ENCODE measurements at places on chromosomes 5 and 9. TPM values are rescaled to one million over a fixed set of nuclear protein-coding genes. Genes with fewer than 3 reads are reported as not detected.

The PTGR1 gene
- 407 TPM for total RNA-seq

The AK8 gene
- total RNA-seq = 0.85 TPM

The TMOD1 gene
- total RNA-seq = 3.7 TPM

The ATP10B gene
- not detected for total RNA-seq

The CRB2 gene
- 0.09 TPM for total RNA-seq

The MEGF10 gene
- not detected for total RNA-seq

The AHRR gene
- 3.5 TPM for total RNA-seq

The PHYHD1 gene
- total RNA-seq = not detected

The SMIM33 gene
- total RNA-seq = not detected

The SLC6A7 gene
- not detected for total RNA-seq

The GCNT4 gene
- 0.47 TPM for total RNA-seq

All from A549 treated with CpdA at 1 μM for 4 hours (cell line).